ENCODE measurements at places on chromosomes 7 and 10.

GRCh38 chr10:31304291-31304970 lies 14.6 kb upstream of the ZEB1 start:
- DNase-seq: no peak

- no peak for DNase-seq
Observed at GRCh38 chr10:57225920-57226319, 864.9 kb upstream of the ZWINT start.

- DNase-seq: no peak
Observed at GRCh38 chr7:122602800-122603199, 96.1 kb downstream of the RNF133 start.

DNA sequence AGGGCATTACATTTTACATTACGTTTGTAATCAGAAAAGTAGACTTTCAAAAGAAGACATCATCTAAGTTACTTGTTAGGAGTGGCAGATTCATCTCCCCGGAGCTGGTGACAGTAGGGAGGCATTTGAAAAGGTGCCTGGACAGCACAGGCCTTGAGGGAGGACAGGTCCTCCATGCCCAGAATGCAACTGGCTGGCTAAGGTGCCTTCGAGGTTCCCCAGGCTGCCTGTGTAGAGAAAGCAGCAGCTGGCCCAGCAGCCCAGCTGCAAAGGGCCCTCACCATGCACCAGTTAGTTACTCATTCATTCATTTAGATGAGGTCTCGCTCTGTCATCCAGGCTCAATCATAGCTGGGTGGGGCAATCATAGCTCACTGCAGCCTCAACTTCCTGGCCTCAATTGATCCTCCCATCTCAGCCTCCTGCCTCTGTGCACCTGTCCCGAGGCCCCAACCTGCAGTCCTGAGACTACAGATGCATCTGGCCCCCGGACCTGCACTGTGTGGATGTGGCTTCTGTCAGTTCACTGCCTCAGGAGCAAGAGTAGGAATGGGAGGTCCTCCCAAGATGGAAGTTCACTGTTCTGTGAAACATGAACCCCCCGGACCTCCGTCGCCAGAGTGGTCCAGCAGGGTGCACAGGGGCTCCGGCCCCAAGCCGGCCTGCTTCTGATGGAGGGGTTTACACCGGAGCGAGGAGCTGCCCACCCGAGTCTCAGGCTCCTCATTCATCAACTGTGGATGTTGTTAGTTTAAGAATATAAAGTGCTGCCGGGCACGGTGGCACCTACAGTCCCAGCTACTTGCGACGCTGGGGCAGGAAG lies 36.6 kb downstream of the PRKAG2 start:
- no peak for DNase-seq

DNA sequence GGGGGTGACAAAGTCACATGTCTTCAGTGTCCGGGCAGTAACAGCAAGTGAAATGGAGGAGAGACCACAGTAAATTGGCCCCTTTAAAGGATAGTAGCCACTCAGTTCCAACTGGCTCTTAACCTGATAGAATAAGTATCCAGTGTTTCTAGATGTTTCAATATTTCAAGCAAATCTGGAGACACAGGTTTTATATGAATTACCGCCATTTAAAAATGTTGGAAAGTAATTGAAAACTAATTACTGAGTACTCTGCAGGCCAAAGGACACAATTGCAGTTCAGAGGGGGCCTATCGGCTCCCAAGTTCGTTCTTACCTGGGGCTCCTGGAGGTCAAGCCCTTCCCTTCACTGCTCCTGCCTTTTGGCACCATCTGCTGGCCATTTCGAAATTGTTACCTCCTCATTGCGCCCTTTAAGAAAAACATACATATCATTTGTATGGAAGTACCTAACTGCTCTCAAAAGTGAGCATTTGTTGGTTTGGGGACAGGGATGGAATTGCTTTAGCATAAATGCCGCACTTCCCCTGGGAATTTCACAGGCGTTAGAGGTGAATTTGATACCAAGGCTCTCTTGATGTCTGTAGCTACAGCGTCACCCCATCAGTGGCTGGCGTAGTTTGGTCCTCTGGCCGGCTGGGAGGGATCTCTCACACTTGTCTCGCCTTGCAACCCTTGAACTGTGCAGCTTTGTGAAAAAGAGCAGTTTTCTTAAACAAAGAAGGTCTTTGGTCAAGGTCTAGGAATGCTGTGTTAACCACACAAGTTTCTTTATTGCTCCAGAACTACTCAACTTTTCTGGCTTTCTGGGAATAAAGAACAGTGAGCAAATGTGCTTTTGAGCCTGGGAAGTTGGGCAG lies 220.0 kb downstream of the ARHGAP21 start:
- DNase-seq: no peak

- no peak for DNase-seq
Observed at GRCh38 chr10:52409928-52410327, 95.8 kb downstream of the DKK1 start.
